ENCODE measurements at places on chromosomes 1 and 21. TPM values are rescaled to one million over a fixed set of nuclear protein-coding genes. Genes with fewer than 3 reads are reported as not detected.

GRCh38 chr1:11984121-11984520 is 3.9 kb downstream of the MFN2 start:
- no peak for DNase-seq
- H3K27ac ChIP-seq: no peak overlapping the region
- no peak overlapping the region for H3K4me3 ChIP-seq
- H3K4me1 ChIP-seq: peaks cover 9% of the 10 kb centered on the region

DNA sequence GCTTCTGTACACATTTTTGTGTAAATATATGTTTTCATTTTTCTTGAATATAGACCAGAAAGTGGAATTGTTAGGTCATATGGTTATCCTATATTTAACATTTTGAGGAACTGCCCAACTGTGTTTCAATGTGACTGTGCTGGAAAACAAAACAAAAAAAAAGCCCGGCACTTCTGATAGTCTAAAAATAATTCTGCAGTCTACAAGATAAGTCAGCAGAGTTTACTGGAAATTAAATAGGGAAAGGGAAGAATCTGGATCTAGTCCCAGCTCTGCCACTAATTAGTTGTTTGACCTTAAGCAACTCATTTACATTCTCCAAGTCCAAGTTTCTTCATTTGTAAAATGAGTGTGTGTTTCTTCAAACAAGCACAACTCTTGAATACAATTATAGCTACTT is 869.1 kb upstream of the B3GALT2 start:
- H3K36me3 ChIP-seq: no peaks in the 10 kb centered on the region
- DNase-seq: no peak
- no peaks in the 10 kb centered on the region for H3K27me3 ChIP-seq
- no peak overlapping the region for H3K4me3 ChIP-seq
- peak overlapping the region; percentile 29 for H3K27ac ChIP-seq
- peaks cover 88% of the 10 kb centered on the region for H3K4me1 ChIP-seq

- no peak for DNase-seq
- H3K4me3 ChIP-seq: no peak overlapping the region
- H3K36me3 ChIP-seq: no peaks in the 10 kb centered on the region
- no peaks in the 10 kb centered on the region for H3K27me3 ChIP-seq
- H3K4me1 ChIP-seq: no peaks in the 10 kb centered on the region
Observed at GRCh38 chr21:37829447-37829846, 86.8 kb downstream of the KCNJ6 start.

The PRAMEF11 gene
- polyA plus RNA-seq: not detected

The PGBD5 gene
- not detected for polyA plus RNA-seq

The LINGO4 gene
- polyA plus RNA-seq: not detected

The CAMK2N1 gene
- 0.08 TPM for polyA plus RNA-seq

GRCh38 chr1:869499-870244 is 54.1 kb upstream of the SAMD11 start:
- no peaks in the 10 kb centered on the region for H3K4me1 ChIP-seq
- no peak overlapping the region for H3K4me3 ChIP-seq
- H3K36me3 ChIP-seq: no peaks in the 10 kb centered on the region
- DNase-seq: peak; percentile 85
- H3K27ac ChIP-seq: no peak overlapping the region

GRCh38 chr1:174110053-174110452 is 49.3 kb upstream of the RABGAP1L start:
- no peak overlapping the region for H3K27ac ChIP-seq
- no peak for DNase-seq
- no peaks in the 10 kb centered on the region for H3K27me3 ChIP-seq
- no peaks in the 10 kb centered on the region for H3K36me3 ChIP-seq
- H3K4me1 ChIP-seq: no peaks in the 10 kb centered on the region

DNA sequence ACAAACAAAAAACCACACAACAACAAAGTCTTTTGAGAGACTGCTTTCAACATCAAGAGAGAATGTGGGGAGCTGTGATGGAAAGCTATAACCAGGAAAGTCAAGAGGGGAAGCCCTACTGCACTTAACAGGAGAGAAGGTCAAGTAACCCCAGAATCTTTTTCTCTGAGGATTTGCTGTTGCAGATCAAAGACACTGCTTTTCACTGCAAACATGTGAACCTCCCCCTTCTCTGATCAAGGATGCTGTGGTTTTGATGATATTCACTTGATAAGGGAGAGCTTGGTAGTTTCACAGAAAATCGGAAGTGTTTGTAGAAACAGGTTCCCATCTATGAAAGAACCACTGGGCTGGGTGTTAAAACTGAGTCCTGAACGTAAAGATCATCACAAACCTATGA is 4.8 kb downstream of the ETV3 start:
- H3K27me3 ChIP-seq: no peaks in the 10 kb centered on the region
- H3K4me1 ChIP-seq: peaks cover 54% of the 10 kb centered on the region
- H3K27ac ChIP-seq: peak overlapping the region; percentile 18
- peak overlapping the region; percentile 19 for H3K4me3 ChIP-seq
- H3K36me3 ChIP-seq: peaks cover 25% of the 10 kb centered on the region
- DNase-seq: peak; percentile 69

GRCh38 chr1:88276163-88276562 is 407.9 kb upstream of the PKN2 start:
- no peaks in the 10 kb centered on the region for H3K4me1 ChIP-seq
- H3K36me3 ChIP-seq: no peaks in the 10 kb centered on the region
- no peak for DNase-seq
- no peaks in the 10 kb centered on the region for H3K27me3 ChIP-seq
- no peak overlapping the region for H3K4me3 ChIP-seq
- no peak overlapping the region for H3K27ac ChIP-seq

The ZBTB8B gene
- not detected for polyA plus RNA-seq

- H3K27ac ChIP-seq: no peak overlapping the region
- no peak for DNase-seq
- no peaks in the 10 kb centered on the region for H3K27me3 ChIP-seq
- H3K4me1 ChIP-seq: no peaks in the 10 kb centered on the region
Observed at GRCh38 chr1:154867841-154868605, 2.1 kb downstream of the KCNN3 start.

GRCh38 chr1:109535971-109536491 is 3.6 kb upstream of the GPR61 start:
- H3K27ac ChIP-seq: no peak overlapping the region
- H3K4me3 ChIP-seq: no peak overlapping the region
- peaks cover 18% of the 10 kb centered on the region for H3K4me1 ChIP-seq
- no peaks in the 10 kb centered on the region for H3K27me3 ChIP-seq
- no peaks in the 10 kb centered on the region for H3K36me3 ChIP-seq
- no peak for DNase-seq

GRCh38 chr1:150661156-150661555 is 31.7 kb upstream of the ENSA start:
- no peak overlapping the region for H3K27ac ChIP-seq
- no peak overlapping the region for H3K4me3 ChIP-seq
- peaks cover 28% of the 10 kb centered on the region for H3K36me3 ChIP-seq
- H3K4me1 ChIP-seq: no peaks in the 10 kb centered on the region

GRCh38 chr1:84573967-84574842 is at the start of gene CTBS:
Gene CTBS, minus strand, starts transcription at chr1:84574440. Its CDS starts 25 bp downstream, at chr1:84574415.
- H3K36me3 ChIP-seq: no peaks in the 10 kb centered on the region
- H3K27me3 ChIP-seq: no peaks in the 10 kb centered on the region
- DNase-seq: peak; percentile 84
- H3K27ac ChIP-seq: peak within 1 kb of the TSS; percentile 99
- peaks cover 9% of the 10 kb centered on the region for H3K4me1 ChIP-seq
- peak within 1 kb of the TSS; percentile 77 for H3K4me3 ChIP-seq

GRCh38 chr1:162740755-162741154 is 49.7 kb upstream of the HSD17B7 start:
- no peak overlapping the region for H3K27ac ChIP-seq
- H3K27me3 ChIP-seq: no peaks in the 10 kb centered on the region
- H3K4me3 ChIP-seq: no peak overlapping the region
- H3K36me3 ChIP-seq: no peaks in the 10 kb centered on the region

DNA sequence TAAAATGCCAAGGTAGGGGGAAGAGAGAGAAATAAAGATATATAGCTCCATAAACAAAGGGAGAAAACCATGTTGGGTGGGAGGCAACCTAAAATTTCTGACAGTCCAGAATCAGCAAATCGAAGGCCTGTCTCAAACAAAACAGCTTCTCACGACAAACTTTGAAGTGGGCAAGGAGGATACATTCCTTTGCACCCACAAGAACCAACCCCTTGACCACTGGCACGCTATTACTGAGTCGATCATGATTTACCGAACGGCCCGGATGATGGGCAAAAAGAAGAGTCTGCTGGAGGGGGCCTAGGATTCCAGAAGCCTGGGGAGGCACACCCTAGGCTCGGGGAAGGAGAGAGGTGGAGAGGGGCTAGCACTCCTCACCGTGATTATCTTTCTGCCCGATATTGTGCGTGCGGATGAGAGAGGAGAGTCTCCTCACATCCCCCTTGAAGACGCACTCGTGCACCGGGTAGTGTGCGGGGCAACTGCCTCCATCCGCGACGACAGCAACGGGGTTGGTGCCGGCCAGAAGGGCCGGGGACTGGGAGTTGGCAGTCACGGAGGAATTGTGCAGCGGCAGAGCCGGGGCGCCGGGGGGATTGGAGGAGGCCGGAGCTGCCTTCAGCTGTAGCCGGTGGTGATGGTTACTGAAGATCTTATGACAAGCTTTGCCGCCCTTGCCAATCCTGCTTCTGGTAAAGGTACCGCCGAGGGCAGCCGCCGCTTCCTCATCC is 756 bp downstream of the ANKRD13C start:
- peak overlapping the region; percentile 92 for H3K27ac ChIP-seq
- H3K27me3 ChIP-seq: no peaks in the 10 kb centered on the region
- peak overlapping the region; percentile 80 for H3K4me3 ChIP-seq
- H3K4me1 ChIP-seq: peaks cover 29% of the 10 kb centered on the region

DNA sequence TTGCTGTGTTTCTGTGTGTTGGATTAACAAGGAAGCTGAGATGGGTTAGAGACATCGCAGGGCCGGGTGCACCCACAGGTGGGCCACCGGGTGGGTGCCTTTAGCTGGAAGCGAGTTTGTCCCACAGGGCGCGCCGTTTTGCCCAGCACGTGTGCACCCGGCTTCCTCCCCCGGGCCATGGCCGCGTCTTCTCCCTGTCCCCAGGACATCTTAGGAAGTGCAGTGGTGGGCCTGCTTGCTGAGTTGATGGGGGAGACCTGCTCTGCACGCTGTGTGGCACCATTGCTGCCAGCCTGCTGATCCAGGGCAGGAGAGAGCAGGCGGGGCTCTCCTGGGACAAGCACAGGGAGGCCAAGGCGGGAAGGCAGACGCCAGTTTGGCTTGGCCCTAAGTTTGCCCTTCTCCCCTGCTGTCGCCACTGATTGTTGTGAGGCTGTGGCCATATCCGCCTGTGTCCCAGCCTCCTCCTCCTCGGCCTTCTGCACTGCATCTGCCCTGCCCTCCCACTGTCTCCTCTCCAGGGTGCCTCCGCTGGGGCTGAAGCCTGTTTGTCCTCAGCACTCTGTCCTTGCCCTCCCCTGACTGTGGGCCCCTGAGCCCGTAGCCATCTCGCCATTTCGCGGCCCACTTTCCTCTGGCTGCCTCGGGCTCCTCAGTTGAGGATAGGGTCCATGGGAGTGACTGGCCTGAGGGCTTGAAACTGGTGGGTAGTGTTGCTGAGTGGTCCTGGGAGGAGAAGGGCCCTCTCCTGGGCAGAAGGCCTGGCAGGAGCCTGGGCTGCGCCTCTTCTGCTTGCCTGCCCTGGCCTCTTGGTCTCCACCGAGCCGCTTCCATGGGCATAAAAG is 47.6 kb downstream of the PKNOX1 start:
- no peaks in the 10 kb centered on the region for H3K4me1 ChIP-seq
- H3K27ac ChIP-seq: no peak overlapping the region
- no peak for DNase-seq
- no peaks in the 10 kb centered on the region for H3K27me3 ChIP-seq
- peaks cover 20% of the 10 kb centered on the region for H3K36me3 ChIP-seq

- H3K4me1 ChIP-seq: peaks cover 2% of the 10 kb centered on the region
- no peaks in the 10 kb centered on the region for H3K36me3 ChIP-seq
- DNase-seq: no peak
- H3K4me3 ChIP-seq: no peak overlapping the region
- no peaks in the 10 kb centered on the region for H3K27me3 ChIP-seq
- H3K27ac ChIP-seq: no peak overlapping the region
Observed at GRCh38 chr1:192524223-192524622, 51.4 kb upstream of the RGS1 start.

DNA sequence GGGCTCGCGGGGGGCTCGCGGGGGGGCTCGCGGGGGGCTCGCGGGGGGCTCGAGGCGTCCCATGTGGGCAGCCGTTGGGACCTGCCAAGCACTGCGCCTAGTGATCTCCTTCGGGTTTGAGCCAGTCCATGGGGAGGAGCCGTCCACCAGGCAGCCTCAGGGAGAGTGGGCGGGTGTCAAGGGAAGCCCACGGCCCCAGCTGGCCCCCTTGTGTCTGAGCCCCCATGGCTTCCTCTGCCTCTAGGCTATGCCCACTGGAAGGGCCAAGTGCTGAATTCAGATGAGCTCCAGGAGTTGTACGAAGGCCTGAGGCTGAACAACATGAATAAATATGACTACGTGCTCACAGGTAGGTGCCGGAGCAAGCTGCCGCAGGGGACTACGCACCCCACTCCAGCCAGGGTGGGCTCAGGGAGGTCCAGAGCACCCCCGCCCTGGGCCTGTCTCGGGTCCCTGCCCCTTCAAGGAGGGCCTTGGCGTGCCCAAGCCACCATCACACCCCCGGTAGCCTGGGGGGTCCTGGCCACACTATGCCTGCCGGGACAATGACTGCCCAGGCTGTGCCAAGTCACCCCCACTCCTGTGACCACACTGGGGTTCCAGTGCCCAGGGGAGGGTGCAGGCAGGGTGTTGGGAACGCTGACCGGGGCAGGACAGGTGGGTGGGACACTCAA is 22.6 kb downstream of the PDXK start:
- no peak overlapping the region for H3K4me3 ChIP-seq
- H3K36me3 ChIP-seq: peaks cover 44% of the 10 kb centered on the region
- DNase-seq: no peak

The RGS7 gene
- not detected for polyA plus RNA-seq

GRCh38 chr1:154467434-154468102 is 34.5 kb upstream of the TDRD10 start:
- DNase-seq: no peak
- H3K4me1 ChIP-seq: peaks cover 35% of the 10 kb centered on the region
- peak overlapping the region; percentile 78 for H3K27ac ChIP-seq
- no peak overlapping the region for H3K4me3 ChIP-seq

DNA sequence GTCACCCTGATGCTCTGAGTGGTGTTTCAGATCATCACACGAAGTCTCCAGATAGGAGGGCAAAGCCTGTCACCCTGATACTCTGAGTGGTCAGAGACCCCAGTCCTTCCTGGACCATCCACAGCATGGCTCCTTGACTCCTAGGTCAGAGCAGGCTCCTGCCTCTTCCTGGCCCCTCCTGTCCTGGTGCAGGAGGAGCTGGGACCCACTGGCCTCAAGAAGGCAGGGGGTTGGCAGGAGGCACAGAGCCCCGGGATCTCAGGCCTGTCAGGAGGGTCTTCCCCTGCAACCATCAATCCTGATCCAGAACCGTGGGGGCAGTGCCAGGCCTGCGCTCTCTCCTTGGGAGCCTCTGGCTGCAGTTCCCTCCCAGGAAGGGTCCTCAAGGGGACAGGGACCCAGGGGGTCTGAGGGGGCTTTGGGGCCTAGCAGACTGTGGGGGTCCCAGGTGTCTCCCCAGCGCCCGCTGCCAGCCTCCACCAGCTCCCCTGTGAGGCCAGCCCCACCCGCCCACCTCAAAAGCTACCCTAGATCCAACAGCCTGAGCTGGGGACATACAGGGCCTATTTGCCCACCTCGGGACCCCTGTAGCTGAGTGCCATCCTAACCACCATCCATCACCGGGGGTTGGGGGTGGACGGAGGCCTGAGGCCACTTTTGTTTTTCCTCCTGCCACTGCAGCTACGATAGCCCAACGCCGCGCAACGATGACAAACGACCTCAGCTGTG is 27.5 kb downstream of the COL6A1 start:
- no peaks in the 10 kb centered on the region for H3K4me1 ChIP-seq
- DNase-seq: no peak
- no peak overlapping the region for H3K4me3 ChIP-seq
- H3K36me3 ChIP-seq: no peaks in the 10 kb centered on the region

- no peaks in the 10 kb centered on the region for H3K36me3 ChIP-seq
- no peak within 1 kb of the TSS for H3K4me3 ChIP-seq
- H3K4me1 ChIP-seq: no peaks in the 10 kb centered on the region
- H3K27me3 ChIP-seq: no peaks in the 10 kb centered on the region
Observed at GRCh38 chr1:192158181-192158580, at the start of gene RGS18. Gene RGS18, plus strand, starts transcription at chr1:192158462. Its CDS starts 176 bp downstream, at chr1:192158638.
